Glutamatergic neuron (in vitro differentiated cells): ENCODE measurements at places on chromosomes 3 and 15. TPM values are rescaled to one million over a fixed set of nuclear protein-coding genes. Genes with fewer than 3 reads are reported as not detected.

- no peak for DNase-seq
Observed at GRCh38 chr3:156602424-156602823, 47.5 kb upstream of the SSR3 start.

DNA sequence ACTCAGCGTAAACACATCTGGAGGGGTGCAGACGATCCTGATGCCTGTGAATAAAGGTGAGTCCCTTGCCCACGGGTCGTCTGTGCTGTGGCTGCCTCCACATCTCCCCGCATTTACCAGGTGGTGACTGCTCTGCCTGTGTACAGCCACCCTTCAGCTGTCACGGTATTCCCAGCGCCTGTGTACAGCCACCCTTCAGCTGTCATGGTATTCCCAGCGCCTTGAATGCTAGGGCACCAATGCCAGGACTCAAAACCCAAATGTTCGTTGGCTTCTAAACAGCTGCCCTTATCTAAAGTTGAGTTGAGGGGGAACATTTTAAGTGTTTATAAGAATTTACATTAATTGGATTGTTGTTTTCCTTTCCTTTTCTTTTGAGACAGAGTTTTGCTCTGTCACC, 27.4 kb downstream of the MAP6D1 start:
- DNase-seq: no peak

GRCh38 chr3:105970283-105970682, 101.5 kb upstream of the CBLB start:
- DNase-seq: no peak

KBTBD8 gene
- 8.6 TPM for total RNA-seq

- no peak for DNase-seq
Observed at GRCh38 chr3:24264011-24264410, 230.6 kb downstream of the THRB start.

GRCh38 chr3:142563496-142563997, 15.0 kb downstream of the ATR start:
- no peak for DNase-seq

DNA sequence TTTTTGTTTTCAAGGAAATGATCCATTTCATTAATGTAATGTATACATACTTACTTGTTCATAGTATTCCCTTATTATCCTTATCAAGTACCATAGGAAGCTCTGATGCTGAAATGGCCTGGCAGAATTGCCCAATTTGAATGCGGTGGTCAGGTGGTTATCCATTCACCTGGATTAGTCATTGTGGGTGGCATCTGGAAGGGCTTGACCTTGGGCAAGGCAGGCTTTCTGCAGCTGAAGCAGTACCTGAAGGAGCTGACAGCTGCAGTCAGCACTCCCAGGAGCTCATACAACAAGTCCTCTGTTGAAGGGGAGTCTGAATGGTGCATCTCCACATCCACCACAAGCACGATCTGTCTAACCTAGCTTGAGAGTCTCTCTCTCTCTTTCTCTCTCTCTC, 12.2 kb upstream of the IQCF5 start:
- no peak for DNase-seq

- no peak for DNase-seq
Observed at GRCh38 chr15:89646416-89647141, 8.7 kb downstream of the KIF7 start.

FAM107A gene
- not detected for total RNA-seq

DNA sequence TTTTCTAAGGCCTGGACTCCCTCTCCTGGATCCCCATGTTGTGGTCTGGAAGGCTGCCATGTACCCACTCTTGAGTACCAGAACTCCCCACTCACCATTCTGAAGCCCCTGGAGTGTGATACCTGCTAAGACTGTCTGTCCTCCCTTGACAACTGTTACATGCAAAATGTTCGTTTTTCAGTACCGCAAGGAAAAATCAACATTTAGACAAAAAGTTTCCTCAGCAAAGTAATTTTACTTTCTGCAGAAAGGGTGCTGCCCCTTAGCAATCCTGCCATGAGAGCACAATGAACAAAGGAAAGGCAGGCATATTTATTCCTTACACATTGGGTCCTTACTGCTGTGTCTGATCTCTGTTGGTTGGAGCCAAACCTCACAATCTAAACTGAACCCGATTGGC, 7.0 kb upstream of the GK5 start:
- no peak for DNase-seq
